ENCODE measurements at places on chromosomes 11 and 22.

DNA sequence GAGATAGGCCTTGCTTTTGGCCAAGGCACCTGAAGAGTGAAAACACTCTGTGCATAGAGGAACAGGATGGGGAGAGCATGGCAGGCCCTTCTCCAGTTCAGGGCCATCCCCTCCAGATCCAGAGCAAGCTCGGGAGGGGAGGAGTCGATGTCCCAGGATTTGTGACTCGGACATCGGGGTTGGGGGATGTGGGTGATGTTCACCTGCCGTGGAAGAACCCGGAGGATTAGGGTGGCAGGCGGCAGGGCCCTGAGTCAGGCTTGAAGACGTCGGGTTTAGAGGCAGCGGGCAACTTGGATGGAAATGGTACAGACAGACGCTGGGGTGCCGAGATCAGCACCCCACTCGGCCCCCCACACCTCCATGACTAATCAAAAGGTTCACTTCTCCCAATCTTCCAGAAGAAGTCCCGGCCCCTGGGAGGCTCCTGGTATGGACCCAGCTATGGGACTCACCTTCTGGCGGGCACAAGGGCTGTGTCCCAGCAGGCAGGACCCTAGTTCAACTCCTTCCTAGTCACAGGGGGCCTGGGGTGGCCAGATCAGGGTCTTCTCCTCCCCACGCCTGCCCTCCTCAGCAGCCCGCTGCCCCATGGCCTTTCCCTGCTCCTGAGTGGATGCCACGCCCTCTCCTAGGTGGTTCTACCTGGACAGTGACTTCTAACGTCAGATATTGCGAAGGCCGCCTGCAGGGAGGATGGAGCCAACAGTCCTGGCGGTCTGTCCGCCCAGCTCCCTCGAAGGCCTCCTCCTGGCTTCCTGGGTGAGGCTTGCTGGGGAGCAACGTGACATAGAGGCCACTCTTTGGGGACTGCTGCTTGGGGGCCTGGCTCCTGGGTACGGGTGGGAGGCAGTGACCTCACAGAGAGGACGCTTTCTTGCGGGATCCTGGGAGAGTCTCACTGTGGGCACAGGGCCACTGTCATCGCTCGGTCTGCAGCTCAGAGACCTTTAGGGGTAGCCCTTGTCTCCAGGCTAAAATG, 792.5 kb downstream of the BRD1 start:
- DNase-seq, result no peak

DNA sequence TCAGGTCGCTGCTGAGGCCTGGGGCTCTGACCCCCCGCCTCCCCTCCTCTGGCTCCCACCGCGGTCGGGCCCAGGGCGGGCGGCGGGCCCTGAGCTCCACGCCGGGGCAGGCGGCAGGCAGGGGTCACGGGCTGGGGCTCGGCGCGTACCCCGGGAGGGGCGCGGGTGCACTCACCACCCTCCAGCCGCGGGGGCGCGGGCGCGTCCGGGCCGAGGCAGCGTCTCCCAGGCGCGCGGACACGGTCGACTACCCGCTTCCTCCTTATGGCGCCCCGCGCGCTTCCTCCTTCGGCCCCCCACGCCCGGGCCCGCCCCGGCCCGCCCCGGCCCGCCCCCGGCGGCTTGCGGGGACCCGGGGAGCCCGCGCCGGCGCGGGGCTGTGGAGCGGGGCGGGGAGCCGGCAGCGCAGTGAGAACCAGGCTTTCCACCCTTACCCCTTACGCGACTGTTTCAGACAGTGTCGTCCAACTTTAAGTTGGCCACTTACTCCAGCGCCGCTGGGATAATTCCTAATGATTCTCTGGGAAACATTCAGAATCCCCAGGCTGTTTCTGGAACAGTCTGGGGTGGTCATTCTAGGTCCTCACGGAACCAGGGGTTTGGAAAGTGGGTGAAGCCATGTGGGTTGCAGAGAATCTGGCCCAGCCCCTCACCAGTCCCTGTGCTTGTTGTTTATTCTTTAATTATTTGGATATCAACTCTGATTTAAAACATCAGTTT, at the start of gene BID:
TSS of gene BID (minus strand) at position 264 of the 720 bp plus-strand sequence. CDS start 24,353 bp downstream, outside the sequence.
- DNase-seq, result peak; percentile 31

DNA sequence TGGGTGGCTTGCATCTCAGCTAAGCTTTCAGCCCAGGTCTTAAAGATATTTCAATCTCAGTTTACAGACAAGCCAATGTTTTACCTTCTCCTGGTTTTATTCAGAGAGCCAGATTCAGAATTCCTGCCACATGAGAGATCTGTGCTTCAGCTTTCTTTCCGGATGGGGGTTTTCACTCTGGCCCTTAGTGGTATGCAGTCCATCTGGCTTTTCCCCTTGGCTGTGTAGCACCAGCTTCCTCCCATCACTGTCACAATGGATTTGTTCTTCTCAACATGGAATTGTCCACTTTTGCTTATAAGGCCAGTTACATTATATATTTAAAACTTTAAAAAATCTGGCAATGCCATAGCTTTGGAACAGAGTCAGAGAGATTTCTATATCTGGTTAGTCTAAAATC, 303.9 kb downstream of the ETS1 start:
- DNase-seq, result no peak

- peak; percentile 83 for DNase-seq
Observed at GRCh38 chr11:67373648-67374570, 511 bp upstream of the CLCF1 start.

GRCh38 chr11:95148938-95149337, 59.3 kb downstream of the ENDOD1 start:
- no peak for DNase-seq

DNA sequence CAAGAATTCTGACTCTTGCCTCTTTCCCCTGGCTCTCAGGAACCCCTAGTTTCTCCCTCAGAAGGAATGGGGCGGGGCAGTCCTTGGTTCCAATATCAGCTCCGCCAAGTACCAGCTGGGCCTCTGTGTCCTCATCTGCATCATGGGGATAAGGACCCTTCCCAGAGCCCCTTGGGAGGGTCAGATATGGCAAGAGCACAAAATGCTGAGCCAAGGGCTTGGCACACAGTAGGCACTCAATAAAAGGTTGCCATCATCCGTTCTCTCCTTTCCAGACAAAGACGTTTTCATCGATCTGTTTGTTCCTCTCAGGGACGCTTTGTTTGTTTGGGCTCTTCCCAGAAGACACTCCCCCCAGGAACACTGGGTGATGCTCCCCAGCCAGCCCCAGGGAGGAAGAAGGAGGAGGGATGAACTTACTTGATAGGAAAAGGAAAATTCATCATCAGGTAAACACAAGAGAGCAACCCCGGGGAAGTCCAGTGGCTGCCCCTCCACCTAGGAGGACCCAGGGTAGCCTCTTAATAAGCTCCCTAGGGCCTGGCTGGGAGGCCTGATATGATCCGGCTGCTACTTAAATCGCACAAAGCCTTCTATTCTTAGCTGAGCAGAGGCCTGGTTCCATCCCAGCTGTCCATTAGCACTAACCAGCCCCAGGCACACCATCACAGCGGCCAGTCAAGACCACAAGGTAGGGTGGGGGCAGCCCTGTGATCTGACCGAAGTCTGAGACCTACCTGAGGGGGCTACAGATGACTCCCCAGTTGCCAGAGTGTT, 19.6 kb downstream of the GDPD5 start:
- DNase-seq, result no peak

DNA sequence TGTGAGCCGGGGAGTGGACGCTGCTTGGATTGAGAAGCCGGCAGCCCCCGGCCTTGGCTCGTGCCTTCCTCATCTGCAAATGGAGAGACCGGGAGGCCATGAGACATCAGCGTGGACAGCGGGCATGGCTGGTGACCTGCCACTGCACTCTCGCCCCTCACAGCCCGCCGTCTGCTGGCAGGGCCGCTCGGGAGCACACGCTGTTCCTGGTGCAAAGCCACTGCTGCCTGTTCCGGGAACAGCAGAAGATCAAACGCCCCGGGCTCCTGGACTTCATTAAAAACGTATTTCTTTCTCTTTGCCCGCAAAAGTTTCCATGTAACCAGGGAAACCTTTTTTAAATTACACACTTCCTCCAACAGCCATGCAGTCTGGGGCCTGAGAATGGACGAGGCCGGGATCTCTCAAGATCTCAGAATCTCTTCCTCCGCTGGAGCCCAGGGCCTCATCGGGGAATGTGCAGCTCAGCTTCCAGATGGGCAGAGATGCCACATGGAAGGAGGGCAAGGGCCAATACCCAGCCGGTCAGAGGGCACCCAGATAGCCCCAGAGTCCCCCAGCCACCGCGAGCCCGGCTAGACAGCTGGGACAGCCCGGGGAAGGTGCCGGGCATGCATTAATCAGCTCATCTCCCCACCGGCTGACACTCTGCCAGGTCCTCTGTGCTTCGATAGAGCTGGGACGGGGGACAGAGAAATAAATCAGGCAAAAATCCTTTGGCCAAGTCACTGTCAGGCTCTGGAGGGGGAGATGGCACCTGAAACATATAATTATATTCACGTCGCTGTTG, 62.8 kb upstream of the PRR5 start:
- no peak for DNase-seq

- no peak for DNase-seq
Observed at GRCh38 chr22:37299969-37300509, 17.7 kb downstream of the CYTH4 start.

- no peak for DNase-seq
Observed at GRCh38 chr11:88051396-88051795, 123.8 kb downstream of the RAB38 start.

- no peak for DNase-seq
Observed at GRCh38 chr11:111000400-111001080, 245.0 kb upstream of the POU2AF2 start.

DNA sequence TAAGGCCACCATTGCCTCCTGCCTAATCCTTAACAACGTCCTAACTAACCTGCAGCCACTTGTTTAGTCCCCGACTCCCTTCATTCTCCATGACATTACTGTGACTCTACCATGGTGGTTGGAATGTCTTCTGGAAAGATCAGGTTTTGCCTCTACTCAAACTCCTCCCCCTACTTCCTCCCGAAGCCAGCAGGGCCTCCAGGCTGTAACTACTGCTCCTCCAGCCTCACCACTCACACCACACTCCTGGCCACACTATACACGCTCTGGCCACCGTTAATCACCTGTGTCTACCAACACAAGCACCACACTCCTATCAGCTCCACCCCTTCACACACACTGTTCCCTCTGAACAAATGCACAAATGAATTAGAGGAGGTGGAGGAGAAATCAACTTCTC, 69.2 kb downstream of the PACSIN2 start:
- DNase-seq, result no peak

- DNase-seq, result no peak
Observed at GRCh38 chr11:3631331-3631730, 10.5 kb downstream of the ART5 start.

DNA sequence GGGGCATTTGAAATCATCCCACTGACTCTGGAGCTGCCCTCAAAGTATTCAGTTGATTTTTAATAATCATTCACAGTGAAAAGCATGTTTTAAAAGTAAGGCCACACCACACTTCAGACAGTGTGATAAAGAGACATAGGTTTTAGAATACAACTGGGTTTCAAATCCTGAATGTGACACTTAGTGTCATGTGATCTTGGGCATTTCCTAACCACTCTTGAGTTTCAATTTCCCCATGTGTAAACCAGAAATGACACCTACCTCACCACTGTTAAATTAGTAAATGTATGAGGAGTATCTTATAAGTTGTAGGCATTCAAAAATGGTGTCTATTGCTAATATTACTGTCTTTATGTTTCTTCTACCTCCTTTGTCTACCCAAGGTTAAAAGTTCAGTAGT, 5.4 kb downstream of the TMEM123 start:
- no peak for DNase-seq

DNA sequence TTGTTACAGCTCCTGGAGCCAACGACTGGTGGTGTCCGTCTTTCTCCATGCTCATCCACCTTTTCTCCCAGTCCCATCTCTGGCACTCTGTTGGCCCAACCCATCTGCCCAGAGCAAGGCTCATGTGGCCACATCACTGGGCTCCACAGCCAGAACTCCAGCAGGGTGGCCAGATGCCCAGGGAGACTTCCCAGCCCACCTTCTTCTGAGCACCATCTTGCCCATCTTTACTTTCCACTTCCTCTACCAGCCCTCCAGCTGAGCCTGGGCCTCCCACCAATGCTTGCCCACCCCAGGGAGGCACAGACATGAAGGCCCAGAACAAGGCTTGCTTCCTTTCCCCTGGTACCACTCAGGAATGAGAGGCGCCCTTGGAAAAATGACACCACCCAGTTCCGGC, 116.8 kb downstream of the BUD13 start:
- DNase-seq, result no peak

DNA sequence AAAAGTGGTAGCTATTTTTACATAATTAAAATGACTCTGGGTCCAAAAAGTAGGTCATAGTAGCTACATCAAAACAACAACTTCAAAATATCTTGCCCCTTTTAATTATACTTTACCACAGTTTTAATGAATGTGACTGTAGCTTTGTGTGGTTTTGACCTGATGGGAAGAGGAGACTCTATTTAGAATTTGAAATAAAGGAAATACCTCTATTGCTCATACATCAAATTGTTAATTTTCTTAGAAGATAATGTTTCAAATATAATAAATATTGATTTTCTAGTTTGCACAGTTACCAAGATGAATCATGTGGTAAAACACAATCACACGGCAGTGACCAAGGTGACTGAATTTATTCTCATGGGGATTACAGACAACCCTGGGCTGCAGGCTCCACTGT, at the start of gene OR8K1:
TSS of gene OR8K1 (plus strand) at position 301 of the 400 bp plus-strand sequence. CDS start at position 301, 0 bp downstream.
- DNase-seq, result no peak
